SW 1271 (cell line): ENCODE measurements at places on chromosomes 7 and 10.

DNA sequence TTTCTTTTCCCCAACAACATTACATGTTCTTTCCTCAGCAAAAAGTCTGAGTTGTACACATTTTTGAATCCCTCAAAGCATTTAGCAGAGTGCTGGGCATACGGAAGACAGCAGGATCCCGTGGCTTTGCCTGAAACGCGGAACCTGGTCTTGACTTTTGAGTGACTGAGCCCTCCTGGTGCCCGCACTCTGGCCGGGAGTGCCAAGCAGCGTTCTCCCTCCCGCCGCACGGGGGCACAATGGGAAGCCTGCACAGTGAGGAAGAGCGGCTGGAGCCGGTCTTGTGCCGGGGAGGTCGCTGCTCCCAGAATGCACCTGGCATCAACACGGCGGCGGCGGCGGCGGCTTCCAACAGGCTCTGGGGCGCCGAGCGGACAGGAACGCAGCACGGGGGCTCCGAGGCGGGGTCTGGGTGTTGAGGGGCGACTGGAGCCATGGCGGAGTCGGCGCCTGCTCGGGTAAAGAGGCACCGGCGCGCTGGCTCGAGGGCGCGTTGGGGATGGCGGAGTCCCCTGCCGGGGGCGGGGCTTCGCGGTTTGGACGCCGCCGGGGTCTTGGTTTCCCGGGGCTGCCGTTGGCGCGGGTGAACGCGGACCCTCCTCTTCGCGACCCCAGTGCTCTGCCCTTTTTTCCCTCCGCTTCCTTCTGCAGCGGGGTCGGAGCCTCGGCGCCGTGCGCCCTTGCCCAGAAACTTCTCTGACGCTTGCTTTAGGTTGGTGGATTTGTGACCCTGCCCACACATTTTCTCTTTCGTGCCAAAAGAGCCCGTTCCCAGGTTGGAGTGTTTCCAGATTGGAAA is at the start of gene ZNF212:
Gene ZNF212 (plus strand): TSS at position 307 of the 799 bp plus-strand sequence. CDS start 128 bp downstream, at position 435.
- peak; percentile 85 for DNase-seq

- DNase-seq: no peak
Observed at GRCh38 chr7:44149571-44150465, 8.7 kb upstream of the MYL7 start.

DNA sequence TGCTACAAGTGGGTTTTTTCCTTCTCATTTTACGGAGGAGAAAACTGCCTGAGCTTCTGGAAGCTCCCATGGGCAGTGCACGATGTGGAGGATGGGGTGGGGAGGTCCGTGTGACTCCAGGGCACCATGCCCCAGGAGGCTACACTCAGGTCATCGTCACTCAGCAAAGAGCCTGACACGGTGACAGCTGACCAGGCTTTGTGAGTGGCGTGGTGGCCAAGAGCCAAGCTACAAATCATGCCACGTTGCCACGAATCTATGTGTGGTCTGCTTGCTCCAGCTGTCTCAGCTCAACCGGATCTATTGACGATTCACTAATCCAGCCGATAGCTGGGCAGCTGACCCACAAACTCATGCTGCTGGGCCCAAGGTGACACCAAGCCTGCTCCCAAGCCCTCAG is 27.6 kb upstream of the C10orf71 start:
- DNase-seq: no peak

GRCh38 chr7:93923296-93923695 is 1.8 kb downstream of the GNG11 start:
- DNase-seq: no peak

- DNase-seq: no peak
Observed at GRCh38 chr7:132723506-132724081, 147.3 kb upstream of the PLXNA4 start.

DNA sequence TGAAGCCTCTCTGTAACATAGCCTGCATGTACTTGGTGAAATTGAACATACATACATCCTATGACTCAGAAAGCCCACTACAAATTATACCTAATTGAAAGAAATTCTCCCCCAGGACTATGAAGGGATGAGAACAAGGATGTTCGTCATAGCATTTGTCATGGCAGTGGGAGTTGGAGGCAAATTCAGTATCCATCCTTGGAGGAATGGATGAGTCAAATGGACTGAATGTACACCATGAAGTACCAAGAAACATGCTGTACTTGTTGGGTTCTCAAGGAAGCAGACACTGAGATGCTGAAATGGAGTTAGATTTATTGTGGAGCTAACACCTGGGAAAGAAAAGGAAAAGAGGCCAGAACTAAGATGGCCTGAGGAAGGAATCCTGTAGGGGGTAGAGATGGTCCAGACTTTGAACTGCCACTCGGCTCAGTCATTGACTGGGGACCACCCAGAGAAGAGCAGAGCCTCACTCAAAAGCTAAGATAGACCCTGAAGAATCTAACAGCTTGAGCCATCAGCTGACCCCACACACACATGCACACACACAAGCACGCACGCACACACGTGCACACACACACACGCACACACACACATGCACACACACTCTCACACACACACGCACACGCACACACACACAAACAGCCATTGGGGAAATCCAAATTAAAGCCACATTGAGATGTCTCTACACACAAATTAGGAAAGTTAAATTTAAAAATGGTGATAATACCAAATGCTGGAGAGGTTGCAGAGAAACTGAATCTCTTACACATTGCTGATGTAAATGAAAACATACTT is 22.3 kb downstream of the AOC1 start:
- no peak for DNase-seq

- no peak for DNase-seq
Observed at GRCh38 chr7:31133497-31133896, 81.4 kb downstream of the ADCYAP1R1 start.

- DNase-seq: peak; percentile 47
Observed at GRCh38 chr10:26881600-26882331, 21.0 kb upstream of the ABI1 start.
